ENCODE measurements at places on chromosomes 7 and 10.
A peak's percentile ranks its signal among the peaks of the same experiment; 100 is the strongest.

GRCh38 chr7:100147278-100147677, 1.4 kb upstream of the LAMTOR4 start:
- DNase-seq, result no peak

- no peak for DNase-seq
These were observed 183.7 kb upstream of the AUTS2 start for GRCh38 chr7:69414555-69414954.

- DNase-seq, result no peak
These were observed 4.3 kb upstream of the TTYH3 start for GRCh38 chr7:2627258-2628129.

DNA sequence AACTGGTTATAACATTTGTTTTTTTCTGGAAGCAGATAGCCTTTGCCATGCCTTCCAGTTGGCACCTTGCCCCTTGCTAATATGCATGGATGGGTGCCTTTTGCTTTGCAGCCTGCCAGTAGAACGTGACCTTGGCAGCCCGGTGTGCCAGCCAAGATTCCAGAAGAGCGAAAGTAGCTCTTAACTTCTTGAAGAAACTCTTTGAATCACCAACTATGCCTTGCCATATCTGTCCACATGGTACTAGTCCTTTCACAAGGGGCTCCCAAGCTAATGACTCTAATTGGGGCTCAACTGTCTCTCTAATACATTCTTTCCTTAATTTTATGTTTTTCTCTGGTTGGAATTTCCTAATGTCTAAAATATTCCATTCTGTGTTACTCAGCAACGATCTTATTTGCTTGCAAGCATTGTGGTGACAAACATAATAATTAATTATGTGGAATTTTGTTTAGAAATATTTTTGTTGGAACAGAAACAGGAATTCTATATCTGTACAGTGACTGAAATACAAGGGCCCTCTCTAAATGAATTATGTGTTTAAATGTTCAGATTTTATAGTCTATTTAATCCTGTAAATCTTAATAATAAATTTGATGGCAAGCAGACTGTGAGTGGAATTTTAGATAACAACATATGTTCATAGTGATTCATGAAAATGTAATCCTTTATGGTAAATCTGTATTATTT, 45.8 kb downstream of the HDAC9 start:
- peak; percentile 66 for DNase-seq

GRCh38 chr10:124083740-124084397, 9.5 kb downstream of the CHST15 start:
- peak; percentile 83 for DNase-seq

DNA sequence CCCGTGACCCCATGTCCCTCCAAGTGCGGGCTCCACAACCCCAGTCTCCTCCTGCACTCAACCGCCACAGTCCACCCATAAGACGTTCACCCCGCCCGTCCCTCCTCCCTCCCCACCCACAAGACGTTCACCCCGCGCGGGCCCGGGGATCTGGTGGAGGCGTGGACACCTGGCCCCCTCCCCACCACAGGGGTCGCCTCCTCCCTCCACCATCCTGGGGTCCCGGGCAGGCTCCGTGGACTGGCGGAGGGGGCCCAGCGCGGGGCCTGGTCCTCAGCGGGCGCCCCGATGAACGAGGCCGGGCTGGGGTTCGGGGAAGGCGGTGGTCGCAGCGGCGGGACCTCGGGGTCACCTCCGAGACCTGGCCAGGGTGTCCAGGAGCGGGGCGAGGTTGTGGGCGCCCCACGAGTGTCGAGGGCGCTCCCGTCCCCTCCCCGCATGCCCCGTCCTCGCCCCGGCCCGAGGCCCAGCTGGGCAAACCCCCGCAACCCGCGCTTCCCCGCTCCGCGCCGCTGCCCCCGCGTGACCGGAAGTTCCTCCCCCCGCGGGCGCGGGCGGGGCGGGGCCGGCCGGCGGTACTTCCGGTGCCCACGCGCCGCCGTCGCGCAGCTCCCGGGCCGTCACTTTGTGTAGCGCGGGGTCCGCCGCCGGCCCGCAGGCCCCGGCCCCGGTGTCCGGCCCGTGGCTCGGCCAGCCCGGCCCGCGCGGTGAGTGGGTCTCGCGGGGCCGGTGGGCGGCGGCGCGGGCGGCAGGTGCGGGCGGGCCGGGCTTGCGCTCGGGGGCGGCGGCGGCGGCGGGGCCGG, at the start of gene ZNF316:
Gene ZNF316 (plus strand): TSS at position 578 of the 803 bp plus-strand sequence. CDS start 5,092 bp downstream, outside the sequence.
- DNase-seq, result peak; percentile 64

DNA sequence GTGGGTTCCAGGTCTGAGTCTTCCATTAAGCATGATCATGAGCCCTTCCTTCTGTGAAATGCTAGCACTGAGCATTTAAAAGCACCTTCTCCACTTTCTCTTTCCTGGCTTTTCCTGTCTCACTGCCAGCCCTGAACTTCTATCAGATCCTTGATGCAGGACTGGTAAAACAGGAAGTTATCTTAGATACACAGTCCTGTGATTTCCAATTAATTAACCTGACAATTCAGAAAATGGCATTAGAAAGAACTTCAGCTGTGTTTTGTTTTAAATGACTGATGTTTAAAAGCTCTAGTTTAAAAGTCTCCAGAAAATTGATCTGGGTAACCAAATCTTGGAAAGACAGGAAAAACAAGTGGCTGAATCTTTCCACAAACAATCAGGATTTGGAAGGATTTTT, 79.0 kb upstream of the MACROH2A2 start:
- peak; percentile 30 for DNase-seq

DNA sequence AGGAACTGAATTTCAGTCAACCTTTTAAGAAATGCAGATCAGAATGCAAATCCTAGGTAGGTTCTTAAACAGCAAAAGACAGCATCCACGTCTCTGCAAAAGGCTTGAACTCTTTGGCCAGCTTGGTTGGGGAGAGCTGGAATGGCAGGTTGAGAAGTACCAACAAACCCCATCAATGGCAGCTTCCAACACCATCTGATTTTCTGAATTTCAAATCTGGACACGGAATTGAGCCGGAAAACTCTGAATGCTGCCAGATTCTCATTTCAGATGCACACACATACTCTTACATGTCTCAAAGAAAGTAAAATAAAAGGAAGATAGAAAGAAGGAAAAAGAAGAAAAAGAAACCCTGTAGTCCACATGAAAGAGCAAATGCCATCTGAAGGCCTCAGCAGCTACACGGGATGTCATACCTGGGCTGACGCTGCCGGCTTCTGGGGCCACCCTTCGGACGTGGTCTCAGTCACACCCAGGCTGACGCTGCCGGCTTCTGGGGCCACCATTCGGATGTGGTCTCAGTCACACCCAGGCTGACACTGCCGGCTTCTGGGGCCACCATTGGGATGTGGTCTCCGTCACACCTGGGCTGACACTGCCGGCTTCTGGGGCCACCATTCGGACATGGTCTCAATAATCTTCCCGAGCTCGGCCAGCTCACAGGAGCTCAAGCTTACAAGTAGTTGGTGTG, 165.3 kb downstream of the PTPRN2 start:
- no peak for DNase-seq

DNA sequence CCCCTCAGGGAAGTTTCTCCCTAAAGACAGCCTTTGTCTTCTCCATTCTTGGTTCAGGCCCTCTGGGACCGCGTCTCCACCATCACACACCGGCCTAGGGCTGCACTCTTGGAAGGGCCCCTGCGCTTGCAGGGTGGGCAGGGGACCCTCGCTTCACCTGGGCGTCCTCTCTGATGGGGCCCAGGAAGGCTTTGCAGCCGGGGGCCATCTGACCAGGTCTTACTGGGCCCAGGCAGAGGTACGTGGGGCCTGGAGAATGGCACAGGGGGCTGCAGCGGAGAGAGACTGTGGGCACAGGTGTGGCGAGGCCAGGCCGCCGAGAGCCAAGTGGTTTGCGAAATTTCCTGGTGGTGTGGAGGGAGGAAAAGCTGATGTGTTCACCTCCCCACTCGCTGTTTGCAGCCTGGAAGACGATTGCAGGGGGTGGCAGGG, 44.4 kb downstream of the ALOX5 start:
- no peak for DNase-seq

DNA sequence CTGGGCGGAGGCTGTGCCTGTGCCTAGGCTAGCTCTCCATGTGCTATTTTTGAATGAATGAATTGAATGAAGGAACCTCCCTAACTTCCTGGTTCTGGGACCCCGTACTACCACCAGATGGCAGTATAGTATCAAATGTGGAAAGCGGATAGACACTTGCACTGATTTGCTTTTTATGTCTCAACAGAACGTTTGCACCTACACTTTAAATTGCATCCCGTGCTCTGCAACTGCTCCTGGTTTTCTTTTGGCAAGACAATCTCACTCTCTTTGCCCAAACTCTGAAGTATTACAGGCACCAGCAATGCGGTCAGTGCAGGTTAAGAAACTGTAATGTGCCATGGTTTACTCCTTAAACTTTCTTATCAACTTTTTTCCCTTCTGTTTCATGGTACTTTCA, 6.5 kb downstream of the FZD8 start:
- peak; percentile 69 for DNase-seq

- DNase-seq, result peak; percentile 93
These were observed at the start of gene STEAP2 for GRCh38 chr7:90211391-90212148. STEAP2 (plus strand) TSS chr7:90211740; CDS start chr7:90225083, 13,343 bp downstream.

DNA sequence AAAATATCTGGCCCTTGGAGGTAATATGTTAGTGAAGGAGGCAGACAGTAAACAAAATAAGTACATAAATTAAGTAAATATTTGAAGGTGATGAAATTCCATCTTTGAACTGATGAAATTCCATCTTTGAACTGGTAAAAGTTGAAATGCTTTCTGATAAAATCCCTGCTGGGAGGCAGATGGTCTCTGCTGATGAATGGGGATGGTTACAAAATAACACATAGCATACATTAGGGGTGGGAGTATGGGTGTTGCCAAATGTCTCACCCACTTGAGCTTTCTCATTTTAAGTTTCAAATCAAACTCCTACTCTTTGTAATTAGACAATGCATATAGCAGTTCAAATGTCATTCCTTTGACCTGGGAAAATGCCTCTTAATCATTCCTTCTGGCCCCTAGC, 77.5 kb upstream of the SORCS3 start:
- no peak for DNase-seq

DNA sequence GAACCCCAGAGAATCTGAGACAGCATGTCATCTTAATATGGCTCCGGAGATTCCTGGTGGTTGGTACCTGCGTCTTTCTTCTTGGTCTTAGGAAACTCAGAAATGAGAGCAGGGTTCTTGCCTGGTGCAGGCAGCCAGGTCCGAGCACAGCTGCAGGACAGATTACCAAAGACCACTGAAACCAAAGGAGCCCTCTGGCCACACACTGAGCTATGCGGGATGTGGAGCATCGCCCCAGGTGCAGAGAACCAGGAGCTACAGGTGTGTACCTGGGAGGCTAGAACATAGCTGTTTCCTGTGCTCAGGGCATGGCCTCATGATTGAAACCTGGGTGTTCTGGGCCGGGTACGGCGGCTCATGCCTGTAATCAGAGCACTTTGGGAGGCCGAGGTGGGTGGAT, 635.4 kb downstream of the CALN1 start:
- no peak for DNase-seq

- no peak for DNase-seq
These were observed 34.0 kb downstream of the ADAM22 start for GRCh38 chr7:87968021-87968420.

GRCh38 chr10:51073453-51074237, 642 bp upstream of the PRKG1 start:
- DNase-seq, result no peak

GRCh38 chr10:73168465-73168803, 515 bp downstream of the FAM149B1 start:
- no peak for DNase-seq

DNA sequence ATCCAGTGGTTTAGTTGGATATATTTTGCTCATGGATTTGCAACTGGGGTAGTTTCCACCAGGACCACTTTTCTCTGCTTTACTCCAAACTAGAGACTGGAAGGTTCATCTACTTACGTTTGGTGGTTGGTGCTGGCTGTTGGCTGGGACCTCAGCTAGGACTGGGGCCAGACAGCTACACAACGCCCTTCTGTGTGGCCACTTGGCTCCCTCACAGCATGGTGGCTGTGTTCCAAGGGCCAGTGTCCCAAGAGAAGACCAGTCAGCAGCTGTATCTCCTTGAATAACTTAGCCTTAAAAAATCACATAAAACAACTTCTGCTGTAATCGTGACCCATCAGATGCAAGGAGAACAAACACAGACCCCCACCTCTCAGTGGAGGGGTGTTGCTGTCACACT, 4.2 kb upstream of the KCNH2 start:
- no peak for DNase-seq

- DNase-seq, result no peak
These were observed 73.7 kb downstream of the PLPP4 start for GRCh38 chr10:120530699-120531098.

GRCh38 chr7:117019786-117020590, 66.7 kb downstream of the ST7 start:
- peak; percentile 89 for DNase-seq

DNA sequence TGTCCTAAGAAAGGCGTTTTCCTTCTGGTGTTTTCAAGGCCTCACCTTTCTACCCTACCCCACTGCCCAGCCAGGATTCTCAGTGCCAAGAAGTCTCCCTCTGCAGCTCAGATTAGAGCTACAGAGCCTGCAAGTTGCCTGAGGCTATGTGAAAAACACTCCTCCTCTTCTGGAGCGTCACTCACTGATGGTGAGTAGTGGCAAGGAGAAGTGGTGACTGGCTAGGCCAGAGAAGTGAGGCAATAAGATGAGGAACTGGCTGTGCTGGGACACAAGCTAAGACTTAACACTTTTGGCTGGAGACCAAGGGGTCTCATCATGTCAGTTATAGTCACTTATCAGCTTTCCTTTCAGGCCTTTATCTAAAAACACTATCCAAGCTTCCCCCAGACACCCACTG, 86.7 kb upstream of the PRKAR2B start:
- peak; percentile 33 for DNase-seq

DNA sequence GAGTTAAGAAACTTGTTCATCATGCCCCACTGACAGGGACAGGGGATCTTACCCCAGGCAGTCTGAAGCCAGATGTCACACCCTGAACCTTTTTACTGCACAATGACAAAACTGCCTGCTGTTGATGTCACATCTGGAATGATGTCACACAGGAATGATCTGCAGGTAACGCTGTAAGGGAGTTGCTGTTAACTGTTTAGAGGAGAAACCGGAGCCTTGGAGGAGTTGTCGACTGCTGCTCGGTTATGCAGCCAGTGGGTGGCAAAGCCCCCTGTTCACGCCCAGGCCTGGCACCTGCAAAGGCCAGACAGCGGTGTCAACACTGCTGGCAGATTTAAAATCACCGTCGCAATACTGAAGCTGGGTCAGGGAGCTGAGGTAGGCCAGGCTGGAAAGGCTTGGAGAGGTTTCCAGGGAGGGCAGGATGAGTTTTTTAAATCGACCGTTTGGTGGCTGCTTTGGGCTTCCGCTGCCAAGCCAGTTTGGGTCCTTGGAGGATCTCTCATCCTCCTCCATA, 10.0 kb upstream of the SLIT1 start:
- no peak for DNase-seq

- no peak for DNase-seq
These were observed 133.3 kb downstream of the RAMP3 start for GRCh38 chr7:45290880-45291279.

DNA sequence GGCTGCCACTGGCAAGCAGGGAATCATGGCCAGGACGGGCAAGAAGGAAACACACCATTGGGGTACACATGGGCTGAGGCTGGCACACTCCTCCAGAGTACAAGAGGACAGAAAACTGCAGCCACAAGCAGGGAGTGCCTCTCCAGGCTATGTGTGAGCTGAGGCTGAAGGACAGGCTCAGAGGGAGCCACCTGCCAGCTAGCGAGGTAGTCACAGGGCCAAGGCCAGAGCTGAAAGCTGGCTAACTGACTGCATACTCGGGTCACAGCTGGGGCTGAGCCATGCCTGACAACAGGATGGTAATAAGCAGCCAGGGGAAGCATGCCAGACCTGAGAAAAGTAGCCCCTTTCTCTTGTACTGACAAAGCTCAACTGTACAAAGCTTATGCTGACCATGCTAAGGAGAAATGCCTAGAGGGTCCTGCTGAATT, 52.0 kb downstream of the KIF5B start:
- DNase-seq, result peak; percentile 20

All from RPMI7951 (cell line).